ENCODE measurements at places on chromosomes 4 and X.

DNA sequence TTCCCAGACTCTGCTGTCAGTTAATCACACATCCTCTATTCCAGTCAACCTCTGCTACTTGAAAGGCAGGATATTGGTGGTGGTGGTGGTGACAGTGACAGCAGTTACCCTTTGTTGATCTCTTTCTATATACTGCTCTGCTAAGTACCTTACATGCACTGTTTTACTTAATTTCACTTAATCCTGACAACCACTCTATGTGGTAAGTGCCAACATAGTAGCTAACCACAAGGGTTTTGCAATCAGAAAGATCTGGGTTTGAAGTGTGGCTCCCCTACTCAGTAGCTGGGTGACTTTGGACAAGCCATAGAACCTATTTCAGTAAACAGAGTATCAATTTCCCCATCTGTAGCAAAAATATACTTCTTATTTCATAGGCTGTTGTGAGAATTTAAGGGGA is 24.2 kb upstream of the F9 start:
- DNase-seq = no peak

DNA sequence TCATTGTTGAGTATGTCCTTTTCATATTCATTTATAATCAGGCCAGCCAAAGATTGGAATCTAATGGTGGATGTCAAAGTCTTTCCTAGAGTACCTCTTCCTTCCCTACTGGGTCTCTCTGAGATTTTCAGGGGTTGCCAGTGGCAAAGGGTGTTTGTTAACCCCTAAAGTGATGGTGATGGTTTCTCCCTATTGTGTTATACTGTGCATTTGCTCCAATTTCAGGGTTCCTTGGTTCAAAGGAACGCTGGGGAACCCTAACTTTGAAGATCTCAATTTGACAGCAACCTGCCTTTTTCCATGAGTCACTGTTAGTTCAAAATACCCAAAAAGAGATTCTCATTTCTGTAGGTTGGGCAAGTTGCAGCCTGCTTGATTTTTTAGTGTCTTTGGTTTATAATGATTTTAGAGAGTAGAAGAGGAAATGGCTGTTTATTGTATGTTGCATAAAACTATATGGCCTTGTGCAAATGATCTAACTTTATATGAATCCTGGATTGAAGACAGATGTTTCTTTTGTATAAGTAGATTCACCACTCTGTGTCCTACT is 23.0 kb downstream of the GAB1 start:
- no peak for DNase-seq

GRCh38 chr4:95833711-95834194 is 6.1 kb upstream of the PDHA2 start:
- no peak for DNase-seq

DNA sequence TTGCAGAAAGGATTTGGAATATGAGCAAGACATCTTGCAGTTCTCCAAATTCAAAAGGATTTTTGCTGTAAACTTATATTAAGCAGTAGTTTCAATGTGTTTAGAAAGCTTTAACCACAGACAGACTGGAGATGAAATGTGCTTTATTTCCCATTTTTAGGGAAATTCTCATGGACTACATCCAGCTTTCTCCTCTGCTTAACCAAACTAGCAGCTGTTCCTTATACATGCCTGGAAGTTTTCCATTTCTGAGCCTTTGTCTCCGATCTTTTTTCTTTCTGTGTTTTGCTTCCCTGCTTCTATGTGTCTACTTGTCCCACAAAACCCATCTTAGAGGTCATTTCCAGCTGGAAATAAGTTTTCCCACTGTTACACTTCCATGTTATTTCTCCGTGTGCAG is 41.6 kb downstream of the TMA16 start:
- DNase-seq = no peak

GRCh38 chr4:172866421-172866820 is 302.2 kb upstream of the GALNT7 start:
- DNase-seq = no peak

DNA sequence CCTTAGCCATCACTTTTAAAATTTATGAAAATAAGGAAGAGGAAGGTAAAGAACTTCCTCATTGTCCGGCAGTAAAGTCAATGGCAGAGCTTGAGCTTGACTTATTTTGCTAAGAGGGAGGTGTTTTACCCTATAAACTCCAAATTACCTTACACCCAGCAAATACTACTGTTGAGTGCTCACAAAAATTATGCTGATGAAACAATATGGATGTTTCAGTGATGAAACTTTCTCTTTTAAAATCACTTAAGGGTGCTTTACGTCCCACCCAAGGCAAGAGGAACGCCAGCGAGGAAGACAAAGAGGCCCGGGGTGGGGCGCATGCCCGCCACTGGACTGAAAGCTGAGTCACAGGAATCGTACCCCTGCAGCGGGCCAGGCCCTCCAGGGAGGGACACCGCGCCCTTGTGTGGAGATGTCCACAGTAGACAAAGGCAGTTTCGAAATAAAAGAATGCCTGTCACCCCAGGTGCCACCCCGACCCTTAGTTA is 560 bp upstream of the TMSB4X start:
- DNase-seq = no peak

DNA sequence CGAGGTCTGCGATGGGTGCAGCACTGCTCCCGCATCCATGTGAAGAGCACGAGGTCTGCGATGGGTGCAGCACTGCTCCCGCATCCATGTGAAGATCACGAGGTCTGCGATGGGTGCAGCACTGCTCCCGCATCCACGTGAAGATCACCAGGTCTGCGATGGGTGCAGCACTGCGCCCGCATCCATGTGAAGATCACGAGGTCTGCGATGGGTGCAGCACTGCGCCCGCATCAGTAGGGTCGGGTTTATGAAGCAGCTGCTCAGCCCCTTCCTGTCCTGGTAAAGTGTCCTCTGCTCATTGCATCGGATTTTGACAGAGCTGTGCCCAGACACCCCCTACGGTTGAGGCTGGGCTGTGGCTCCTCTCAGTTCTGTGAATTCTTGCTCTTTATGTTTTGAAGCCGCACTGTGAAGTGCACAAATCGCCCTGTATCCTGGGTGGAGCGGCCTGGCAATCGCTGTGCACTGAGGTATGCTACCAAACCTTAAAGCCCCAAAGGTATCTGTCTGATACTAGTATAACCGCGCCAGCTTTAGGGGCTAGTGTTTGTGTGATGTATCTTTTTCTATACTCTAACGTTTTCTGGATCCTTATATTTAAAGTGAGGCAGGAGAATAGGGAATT is 98.7 kb downstream of the CPZ start:
- peak; percentile 6 for DNase-seq

GRCh38 chr4:186740822-186741221 is 17.2 kb upstream of the FAT1 start:
- no peak for DNase-seq

- DNase-seq = no peak
Measured at GRCh38 chr4:109878355-109878754, 30.4 kb downstream of the LRIT3 start.

DNA sequence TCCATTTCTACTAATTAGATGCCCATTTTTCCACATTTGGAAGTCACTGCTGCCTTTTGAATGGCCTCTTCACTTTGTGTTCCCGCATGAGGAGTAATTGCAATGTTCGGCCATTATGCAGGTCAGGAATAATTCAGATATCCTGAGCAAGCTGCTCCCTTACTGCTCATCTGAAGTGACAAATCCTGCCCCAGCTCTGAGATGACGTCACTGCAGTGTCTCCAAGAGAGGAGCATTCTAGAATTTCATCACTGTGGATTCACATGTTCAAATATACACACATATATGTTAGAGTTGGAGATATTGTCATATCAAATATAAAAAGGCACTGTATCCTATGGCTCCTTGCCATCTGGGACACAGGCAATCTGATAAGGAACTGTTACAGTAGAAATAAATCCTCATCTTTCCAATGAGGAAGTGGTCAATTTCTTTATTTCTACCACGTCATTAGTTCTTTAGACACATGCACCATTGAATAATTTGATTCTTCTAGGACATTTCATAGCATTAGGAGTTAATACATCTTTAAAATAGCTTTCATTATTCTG is 706.9 kb upstream of the TENM3 start:
- DNase-seq = no peak

GRCh38 chr4:186885289-186885688 is 161.6 kb upstream of the FAT1 start:
- DNase-seq = no peak

DNA sequence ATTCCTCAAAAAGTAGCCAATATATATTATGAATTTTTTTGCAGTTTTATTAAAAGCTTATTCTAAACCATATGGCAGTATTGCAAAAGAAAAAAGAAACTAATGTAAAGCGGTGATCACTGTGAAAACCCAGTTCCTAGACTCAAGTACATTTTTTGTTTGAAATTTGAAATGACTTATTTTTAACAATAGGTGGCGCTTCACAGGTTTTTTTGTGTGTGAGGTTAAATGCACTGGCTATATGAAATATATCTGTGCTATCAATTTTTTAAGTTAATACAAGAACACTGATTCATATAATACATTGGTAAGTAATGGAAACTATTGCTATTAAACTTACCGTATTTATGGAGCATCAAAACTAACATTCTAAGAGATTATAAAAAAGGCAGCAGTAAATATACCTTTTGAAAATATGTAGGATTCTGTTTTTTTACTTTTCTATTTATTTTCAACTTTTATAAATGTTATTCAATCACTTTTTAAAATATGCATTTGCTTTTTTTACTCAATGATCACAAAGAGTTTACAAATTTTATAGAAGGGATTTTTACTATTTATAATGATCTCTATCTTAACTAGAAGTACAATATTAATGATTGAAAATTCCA is 5.6 kb upstream of the SPRY1 start:
- DNase-seq = peak; percentile 54

DNA sequence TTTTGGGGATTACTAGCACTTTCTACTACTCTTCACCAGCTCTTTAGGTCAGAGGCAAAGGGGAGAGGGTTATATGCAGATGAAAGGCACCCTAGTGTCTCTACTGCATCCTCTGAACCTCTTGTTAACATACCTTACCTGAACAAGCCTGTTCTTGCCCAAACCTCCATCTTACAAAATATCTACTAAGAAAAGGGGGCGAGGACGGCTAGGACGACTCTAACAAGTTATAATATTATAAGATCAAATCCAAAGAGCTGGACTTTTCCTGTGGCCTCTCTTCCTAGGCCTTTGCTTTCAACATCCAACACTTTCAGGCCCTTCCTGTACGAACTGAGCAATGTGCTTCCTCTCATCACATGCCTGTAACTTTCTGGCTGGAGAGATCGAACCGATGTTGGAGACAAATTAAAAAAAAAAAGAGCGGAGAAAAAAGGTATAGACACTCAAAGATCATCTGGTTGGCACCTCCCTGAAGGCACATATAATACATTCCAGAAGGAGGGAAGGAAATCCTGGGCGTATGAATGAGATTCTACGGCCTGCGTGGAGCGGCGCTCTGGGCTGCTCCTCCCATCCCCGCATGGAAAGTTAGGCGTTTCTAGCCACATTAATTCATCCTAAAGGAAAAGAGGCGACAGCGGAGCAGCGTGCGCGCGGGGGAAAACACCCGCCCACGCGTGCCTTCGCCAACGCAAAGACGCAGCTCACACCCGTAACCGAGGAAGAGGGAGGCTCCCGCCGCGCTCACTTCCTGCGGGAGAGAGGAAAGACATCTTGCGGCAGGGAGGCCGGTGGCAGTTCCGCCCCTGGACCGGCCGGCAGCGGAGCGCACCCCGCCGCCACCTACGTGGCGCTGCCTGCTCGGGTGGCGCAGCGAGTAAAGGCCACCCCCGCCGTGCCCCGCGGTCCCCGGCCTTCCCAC is 808 bp downstream of the PRDM5 start:
- peak; percentile 46 for DNase-seq

GRCh38 chr4:147620315-147620714 is 3.1 kb downstream of the TMEM184C start:
- DNase-seq = no peak

- DNase-seq = no peak
Measured at GRCh38 chr4:2871911-2872310, 28.3 kb downstream of the ADD1 start.

GRCh38 chr4:2781911-2782310 is 11.0 kb upstream of the SH3BP2 start:
- no peak for DNase-seq

GRCh38 chr4:3021627-3022026 is 52.7 kb downstream of the HTT-AS start:
- DNase-seq = no peak

DNA sequence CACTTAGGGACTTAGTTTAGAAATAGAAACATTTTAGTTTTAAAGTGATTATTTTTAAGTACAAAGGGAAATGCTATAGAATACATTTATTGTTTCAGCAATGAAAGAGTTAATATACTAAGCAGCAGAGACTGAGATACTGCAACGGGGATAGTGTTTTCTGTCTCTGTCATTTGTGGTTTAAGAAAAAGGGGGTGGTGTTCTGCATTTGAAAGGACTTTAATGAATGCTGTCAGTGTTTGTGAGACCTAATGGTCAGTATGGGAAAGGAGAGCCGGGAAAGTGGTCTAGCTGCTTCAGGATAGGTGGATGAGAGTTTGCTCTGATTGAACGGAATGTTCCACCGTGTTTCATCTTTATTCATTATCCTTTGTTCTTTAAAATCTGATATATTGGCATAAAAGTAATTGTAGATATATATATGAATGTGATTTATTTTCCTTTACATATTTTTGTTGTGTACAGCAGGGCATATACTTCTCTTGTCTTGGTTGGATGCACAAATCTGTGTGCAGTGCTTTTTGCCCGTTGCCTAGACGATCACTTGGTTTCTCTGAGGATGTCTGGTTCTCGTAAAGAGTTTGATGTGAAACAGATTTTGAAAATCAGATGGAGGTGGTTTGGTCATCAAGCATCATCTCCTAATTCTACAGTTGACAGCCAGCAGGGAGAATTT is at the start of gene KLHL5:
TSS of gene KLHL5 (plus strand) at position 139 of the 676 bp plus-strand sequence. CDS start at position 560, 421 bp downstream.
- peak; percentile 85 for DNase-seq

GRCh38 chr4:157804986-157805385 is 367.8 kb downstream of the GASK1B start:
- peak; percentile 34 for DNase-seq
